Upper lobe of left lung (tissue), 6 donors: ENCODE measurements at places on chromosomes 3 and 15.

- DNase-seq = no peak
These were observed 4.3 kb upstream of the RHCG start for GRCh38 chr15:89500397-89501270.

- no peak for DNase-seq
These were observed 112.6 kb downstream of the ERC2 start for GRCh38 chr3:56355570-56356185.

DNA sequence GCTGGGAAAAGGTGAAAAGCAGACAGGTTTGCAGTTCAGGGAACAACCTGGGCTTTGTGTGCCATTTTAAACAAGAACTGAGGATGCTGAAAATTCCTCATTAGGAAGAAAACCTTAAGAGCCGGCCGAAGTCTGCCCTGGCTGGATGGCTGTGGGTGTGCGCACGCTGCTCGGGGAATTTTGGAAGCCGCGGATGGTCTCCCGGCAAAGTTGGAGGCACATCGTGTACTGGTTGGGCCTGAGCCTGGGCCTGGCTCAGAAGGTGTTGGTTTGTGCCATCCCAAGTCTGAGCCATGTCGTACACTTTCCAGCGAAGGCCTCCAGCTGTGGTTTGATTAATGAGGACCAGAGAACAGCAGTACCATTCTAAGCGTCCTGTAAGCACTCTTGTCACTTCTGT lies 188.2 kb downstream of the ATP10A start:
- peak; percentile 39 for DNase-seq

GRCh38 chr3:159721324-159721723 lies 267.3 kb upstream of the IL12A start:
- no peak for DNase-seq

DNA sequence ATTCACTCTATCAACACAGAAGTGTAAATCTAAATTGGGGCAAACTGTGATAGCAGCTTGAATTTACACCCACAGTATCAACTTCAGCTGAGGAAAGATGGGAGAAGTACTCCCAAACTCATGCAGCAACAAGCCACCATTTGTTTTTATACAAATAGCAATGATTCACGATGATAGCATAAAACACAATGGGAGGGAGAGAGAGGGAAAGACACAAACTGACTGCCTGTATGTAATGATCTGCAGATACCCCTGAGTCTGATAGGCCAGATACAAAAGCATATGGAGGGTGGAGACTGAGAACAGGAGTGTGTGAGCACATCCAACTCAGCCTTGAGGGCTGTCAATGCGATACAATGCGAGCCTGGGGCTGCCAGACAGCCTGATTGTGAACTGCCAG lies 79.2 kb downstream of the CNTN3 start:
- DNase-seq = no peak

- DNase-seq = no peak
These were observed 64.7 kb downstream of the SLC30A4 start for GRCh38 chr15:45457641-45458539.

DNA sequence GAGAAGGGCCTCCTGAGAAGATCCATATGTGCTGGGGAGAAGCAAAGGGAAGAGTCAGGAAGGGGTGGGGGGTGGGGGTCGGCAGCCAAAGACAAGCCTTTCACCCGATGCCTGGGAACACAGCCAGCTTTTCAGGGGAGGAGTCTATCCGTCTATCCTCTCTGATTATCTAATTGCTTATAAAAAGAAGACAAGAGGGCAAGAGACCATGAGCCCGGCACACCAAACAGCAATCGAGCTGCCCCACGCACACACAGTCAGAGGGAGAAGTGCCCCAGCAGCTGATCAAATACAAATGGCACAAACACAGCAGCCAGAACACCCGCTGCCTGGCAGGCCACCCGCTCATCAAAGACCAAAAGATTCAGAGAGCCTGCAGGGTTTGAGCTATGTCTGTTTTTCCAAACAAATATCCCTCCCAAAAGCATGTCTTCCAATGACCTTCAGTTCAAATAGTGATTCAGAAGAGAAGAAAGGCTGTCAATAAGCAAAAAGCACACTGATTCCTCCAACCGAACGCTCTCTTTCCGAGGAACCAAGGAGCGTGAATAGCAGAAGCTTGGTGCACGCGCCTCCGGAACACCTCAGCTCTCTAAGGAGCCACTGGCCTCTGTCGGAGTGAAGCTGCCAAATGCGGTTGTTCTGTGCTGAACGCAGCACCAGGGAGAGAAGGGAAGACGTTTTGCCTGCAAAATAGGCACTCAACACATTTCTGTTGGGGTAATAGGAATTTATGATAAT lies 419.2 kb downstream of the OCA2 start:
- DNase-seq = no peak

DNA sequence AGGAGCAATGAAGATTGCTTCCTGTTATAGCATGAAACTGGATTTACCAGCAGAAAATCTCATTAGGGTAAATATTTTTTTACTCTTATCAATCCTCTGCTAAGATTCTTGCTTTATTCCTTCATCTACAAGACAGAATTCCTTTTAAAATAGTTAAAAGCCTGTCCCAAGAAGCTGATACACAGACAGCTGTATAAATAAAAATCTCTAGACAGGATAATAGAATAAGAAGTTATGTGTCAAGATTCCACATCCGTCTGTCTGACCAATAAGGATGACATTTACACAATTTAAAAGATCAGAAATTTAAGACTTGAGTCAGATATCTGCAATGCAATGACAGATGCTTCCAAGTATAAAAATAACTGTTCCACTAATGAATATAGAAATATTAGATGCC lies 57.6 kb downstream of the SSR3 start:
- no peak for DNase-seq

- DNase-seq = no peak
These were observed 38.2 kb downstream of the TMCC1 start for GRCh38 chr3:129855170-129855831.

DNA sequence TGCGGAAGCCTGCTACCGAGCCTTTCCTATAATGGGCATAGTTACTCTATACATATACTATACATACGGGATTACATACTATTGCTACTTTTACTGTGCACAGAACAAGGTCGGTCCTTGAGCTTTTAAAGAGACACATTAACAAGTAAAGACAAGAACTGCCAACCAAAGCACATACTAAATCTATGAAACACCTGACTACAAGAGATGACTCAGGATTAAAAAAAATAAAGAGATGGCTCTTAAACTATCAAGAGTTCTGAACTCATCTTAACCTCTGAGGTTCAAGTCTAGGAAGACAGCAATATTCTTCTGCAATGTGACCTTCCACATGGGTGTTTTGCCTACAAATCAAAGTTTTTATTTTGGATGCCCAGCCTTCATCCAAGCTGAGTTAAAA lies 106.8 kb downstream of the TNIK start:
- no peak for DNase-seq

DNA sequence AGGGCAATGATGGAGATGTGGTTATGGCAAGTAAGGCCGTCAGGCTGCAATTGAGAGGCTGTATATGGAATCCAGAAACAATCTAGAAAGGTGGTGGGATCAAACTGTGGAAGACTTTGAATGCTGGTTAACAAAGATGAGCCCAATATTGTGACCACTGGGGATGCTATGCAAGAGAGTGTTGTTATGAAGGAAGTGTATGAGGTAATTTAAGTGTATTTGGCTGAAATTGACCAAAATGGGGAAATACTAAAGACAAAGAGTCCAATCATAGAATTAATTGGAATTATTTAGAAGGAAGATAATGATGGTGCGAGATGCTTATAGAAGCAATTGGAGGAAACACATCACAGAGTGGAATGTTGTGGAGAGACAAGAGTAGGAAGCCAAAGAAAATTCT lies 24.5 kb downstream of the BTLA start:
- no peak for DNase-seq

DNA sequence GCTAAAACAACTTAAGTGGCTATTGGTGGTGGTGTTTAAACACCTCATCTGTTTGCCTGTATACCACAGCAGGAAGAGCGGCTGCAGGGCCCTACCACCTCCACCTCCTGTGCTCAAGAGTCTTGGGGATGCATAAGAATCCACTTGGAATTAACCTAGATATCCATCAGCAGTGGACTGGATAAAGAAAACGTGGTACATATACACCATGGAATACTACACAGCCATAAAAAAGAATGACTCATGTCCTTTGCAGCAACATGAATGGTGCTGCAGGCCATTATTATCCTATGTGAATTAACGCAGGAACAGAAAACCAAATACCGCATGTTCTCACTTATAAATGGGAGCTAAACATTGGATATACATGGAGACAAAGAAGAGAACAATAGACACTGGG lies 76.8 kb downstream of the SETMAR start:
- DNase-seq = no peak

GRCh38 chr3:131216801-131217200 lies 164.8 kb upstream of the NUDT16 start:
- no peak for DNase-seq

GRCh38 chr3:149969110-149969939 lies 1.4 kb downstream of the PFN2 start:
- no peak for DNase-seq

- DNase-seq = no peak
These were observed 745.0 kb upstream of the BCHE start for GRCh38 chr3:166582236-166582635.

DNA sequence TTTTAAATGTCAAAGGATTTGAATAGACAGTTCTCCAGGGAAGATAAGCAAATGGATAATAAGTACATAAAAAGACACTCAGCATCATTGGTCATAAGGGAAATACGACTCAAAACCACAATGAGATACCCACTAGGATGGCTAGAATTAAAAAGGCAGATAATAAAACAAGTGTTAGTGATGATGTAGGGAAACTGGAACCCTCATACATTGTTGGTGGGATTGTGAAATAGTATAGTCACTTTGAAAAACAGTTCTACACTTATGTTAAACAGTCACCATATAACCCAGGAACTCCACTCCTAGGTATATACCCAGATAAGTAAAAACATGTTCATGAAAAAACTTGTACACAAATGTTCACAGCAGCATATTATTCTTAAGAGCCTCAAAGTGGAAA lies 72.5 kb downstream of the GPR156 start:
- DNase-seq = no peak

DNA sequence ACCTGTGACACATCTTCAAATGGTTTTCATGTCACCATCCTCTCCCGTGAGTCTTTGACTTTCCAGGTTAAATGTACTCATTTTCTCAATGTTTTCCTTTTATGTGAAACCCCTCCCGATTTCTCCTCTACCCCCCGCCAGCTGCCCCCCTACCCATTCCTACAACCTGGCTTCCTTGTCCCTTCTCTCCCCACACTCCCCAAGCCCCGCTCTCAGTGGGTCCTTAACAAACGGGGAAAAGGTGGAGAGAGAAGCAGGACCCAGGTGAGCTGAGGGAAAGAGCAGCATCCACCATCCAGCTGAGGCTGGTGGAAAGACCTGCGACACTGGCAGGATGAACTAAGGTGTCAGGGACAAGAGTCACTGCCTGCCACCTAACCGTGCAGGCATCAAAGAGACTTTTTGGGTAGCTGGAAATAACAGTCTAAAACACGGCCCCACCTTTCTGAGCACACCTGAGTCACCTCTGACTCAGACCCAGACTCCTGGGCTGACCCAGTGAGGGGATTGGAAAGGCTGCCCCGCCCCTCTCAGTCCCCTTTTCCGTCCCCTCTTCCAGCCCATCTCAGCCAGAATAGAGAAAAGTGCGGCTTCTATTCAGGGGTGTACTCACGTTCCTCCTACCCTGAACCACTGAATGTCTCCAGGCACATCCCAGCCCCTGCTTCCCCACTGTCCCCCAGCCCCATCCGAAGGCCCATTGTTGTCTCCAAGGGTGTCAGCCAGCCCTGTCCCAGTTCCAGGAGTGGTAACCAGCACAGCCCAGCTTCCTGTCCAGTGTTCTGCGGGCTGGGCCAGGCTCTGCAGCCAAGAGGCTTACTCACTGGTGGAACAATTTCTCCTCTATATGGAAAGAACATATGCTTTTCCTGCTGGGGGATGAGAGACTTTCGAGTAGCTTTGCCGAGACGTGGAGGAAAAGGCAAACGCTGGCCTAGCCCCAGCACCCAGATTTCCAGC lies 20.4 kb downstream of the ISG20 start:
- DNase-seq = no peak

GRCh38 chr3:71339049-71339448 lies 244.5 kb downstream of the FOXP1 start:
- DNase-seq = no peak

GRCh38 chr3:154143873-154144272 lies 22.7 kb downstream of the ARHGEF26 start:
- DNase-seq = no peak

DNA sequence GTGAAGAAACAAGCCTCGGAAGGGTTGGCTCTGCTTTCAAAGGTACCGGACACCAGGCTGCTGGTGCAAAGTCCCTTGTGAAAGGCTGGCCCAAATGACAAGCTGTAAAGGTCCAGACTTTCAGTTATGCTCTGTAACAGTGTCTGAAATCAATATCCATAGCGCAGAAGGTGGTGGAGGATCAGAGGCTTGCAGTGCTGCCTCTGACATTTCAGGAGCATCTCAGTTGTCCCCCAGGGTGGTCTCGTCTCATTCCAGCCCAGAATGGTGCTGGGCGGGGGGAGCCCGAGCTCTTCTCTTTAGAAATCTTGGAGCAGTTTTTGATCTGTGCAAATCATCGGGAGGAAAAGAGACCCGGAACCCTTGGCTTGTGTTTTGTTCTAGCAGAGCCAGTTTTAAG lies 402.3 kb upstream of the RGMA start:
- no peak for DNase-seq

DNA sequence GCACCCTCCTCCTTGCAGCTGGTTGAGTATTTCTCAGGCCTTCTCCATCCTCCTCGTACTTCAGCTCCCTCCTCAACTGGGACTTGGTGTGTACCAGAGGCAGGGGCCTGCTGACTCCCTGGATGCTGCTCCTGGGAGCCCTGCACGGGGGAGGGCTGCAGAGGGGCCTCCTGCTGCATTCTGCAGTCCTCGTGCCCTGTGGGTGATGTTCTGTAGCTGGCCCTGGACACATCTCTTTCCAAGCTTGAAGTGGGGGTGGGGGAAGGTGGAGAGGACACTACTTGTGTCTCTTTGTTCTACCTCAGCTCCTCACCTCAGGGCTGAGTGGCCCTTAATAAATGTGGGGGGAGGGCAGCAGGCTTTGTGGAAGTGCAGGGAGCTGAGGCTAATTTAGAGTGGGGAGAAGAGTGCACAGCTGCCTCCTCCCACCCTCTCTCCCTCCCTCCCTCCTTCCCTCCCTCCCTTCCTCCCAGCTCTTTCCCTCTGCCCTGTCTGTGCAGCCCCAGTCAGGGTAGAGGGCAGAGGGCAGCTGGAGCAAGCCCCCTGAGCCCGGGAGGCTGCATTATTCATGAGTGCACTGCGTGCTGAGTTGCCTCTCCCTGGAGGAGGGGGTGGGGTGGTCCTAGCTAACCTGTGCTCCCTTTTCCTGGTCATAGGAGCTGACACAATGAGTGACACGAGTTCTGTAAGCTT lies 3.7 kb upstream of the GRM2 start:
- DNase-seq = no peak

GRCh38 chr3:66473692-66474091 lies 27.1 kb downstream of the LRIG1 start:
- no peak for DNase-seq
